ENCODE measurements at places on chromosomes 12 and 14. TPM values are rescaled to one million over a fixed set of nuclear protein-coding genes. Genes with fewer than 3 reads are reported as not detected.

DNA sequence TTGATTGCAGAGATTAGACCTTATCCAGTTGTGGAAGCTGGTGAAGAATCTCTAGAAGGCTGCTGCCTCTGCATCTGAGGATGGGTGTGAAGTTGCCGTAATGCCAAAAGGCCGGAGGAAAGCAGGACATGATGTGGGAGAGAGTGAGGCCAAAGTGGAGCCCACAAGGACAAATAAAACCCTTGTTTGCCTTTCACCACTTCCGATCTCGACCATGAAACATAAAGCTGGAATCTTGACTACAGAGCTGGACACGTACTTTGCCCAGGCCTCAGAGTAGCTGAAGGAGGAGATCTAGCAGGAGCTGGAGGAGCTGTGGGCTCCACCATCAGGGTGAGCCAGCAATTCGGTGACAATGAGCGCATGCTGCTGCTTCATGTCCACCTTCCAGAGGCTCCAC lies 5.0 kb upstream of the CACNA1C start:
- DNase-seq: no peak

The PTPRO gene
- 0.57 TPM for total RNA-seq

The SDR9C7 gene
- total RNA-seq: not detected

DNA sequence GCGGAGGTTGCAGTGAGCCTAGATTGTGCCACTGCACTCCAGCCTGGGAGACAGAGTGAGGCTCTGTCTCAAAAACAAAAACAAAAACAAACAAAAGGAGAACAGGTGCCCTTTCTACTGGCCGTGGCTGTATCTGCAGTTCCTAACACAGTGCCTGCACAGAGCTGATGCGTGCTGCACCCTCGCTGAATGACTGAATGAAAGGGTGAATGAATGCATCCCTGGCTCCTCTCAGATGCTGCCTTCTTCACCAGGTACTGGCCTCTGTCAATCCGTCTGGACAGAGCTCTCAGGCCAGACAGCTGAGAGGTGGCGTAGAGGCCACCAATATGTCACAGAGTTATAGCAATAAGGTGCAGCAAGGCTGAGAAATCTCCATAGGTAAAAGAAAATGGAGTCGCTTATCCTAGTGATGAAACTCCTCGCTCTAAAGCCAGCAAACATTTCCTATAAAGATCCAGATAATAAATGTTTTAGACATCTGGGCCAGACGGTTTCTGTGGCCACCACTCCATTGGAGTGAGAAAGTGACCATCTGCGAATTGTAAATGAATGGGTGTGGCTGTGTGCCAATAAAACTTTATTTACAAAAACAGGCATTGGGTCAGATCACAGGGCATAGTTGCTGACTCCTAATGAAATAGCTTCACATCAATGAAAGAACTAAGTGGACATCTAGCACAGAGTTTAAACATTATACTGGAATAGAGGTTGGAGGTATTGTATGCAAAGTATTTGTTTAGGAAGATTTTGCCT lies 15.9 kb upstream of the FZD10 start:
- DNase-seq: no peak

The FZD10 gene
- not detected for total RNA-seq

Data from fibroblast of the aortic adventitia (primary cell).